ENCODE measurements at places on chromosomes 1 and 21. TPM values are rescaled to one million over a fixed set of nuclear protein-coding genes. Genes with fewer than 3 reads are reported as not detected.

Gene NT5C1A
- not detected for total RNA-seq

Gene CYP4B1
- total RNA-seq: not detected

Gene FMO2
- total RNA-seq: 0.47 TPM

Gene MATN1
- total RNA-seq: not detected

Gene RCAN3
- total RNA-seq: 9.3 TPM

Gene NCF2
- total RNA-seq: not detected

Gene KCNK1
- total RNA-seq: 0.11 TPM

Gene CTSE
- not detected for total RNA-seq

Gene FALEC
- total RNA-seq: not detected

Gene MAP10
- 3.3 TPM for total RNA-seq

Gene G0S2
- total RNA-seq: not detected

Gene ACTL8
- 0.15 TPM for total RNA-seq

Gene ADGRL2
- 270 TPM for total RNA-seq

DNA sequence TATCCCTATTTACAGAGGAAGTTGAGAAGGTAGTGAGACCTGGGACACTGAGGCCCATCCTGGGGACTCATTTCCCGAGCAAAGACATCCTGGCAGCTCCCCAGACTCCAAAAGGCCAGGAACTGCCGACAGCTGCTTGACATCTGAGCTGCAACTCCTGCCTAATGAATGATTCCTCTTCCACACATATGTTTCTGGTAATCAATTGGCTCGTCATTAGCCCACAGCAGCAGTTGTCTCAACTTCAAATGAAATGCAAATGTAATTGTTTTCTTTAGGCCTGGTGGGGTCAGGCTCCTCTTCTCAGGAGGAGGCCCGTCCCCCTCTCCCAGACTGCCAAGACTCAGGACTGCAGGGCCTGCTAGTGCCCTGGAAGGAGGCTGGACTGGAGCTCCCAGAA is 61.8 kb upstream of the DISP3 start:
- DNase-seq: no peak

GRCh38 chr1:42739753-42740700 is at the start of gene CLDN19:
Gene CLDN19, minus strand, starts transcription at chr1:42740236. Its CDS starts 173 bp downstream, at chr1:42740063.
- DNase-seq: peak; percentile 90

- DNase-seq: peak; percentile 95
These were observed at the start of gene ELF3 for GRCh38 chr1:202010180-202011015. Gene ELF3, plus strand, starts transcription at chr1:202010587. Its CDS starts 550 bp downstream, at chr1:202011137.

DNA sequence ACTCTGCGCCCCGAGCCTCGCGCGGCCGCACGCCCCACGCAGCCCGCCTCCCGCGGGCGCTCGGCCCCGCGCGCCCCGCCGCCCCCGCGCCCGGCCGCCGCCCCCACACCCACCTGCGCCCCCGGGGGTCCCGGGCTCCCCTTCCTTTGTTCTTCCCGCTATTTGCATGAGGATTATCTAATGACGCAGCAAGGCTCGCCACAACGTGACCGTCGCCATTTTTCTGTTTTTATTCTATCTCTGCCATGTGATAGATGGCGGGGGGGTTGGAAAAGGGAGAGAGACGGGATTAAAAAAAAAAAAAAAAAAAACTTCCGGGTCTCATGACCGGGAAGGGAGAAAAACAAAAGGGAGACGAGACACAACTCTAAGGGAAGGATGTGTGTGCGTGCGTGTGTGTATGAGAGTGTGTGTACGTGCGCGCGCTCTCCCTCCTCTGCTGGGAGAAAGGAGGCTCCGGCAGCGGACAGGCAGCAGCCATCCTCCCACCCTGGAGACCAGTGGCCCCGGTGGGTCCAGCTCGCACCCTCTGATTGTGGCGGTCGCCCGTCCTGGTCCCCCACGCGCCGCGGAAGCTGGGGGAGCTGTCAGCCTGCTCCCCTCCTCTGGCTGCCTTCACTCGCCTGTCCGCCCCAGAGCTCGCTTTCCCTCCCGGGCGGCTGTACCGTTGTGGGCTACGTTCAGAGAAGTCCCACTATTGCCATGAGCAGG is 80.4 kb upstream of the AK4 start:
- peak; percentile 88 for DNase-seq

- no peak for DNase-seq
These were observed 672.9 kb upstream of the PTBP2 start for GRCh38 chr1:96048572-96049212.

DNA sequence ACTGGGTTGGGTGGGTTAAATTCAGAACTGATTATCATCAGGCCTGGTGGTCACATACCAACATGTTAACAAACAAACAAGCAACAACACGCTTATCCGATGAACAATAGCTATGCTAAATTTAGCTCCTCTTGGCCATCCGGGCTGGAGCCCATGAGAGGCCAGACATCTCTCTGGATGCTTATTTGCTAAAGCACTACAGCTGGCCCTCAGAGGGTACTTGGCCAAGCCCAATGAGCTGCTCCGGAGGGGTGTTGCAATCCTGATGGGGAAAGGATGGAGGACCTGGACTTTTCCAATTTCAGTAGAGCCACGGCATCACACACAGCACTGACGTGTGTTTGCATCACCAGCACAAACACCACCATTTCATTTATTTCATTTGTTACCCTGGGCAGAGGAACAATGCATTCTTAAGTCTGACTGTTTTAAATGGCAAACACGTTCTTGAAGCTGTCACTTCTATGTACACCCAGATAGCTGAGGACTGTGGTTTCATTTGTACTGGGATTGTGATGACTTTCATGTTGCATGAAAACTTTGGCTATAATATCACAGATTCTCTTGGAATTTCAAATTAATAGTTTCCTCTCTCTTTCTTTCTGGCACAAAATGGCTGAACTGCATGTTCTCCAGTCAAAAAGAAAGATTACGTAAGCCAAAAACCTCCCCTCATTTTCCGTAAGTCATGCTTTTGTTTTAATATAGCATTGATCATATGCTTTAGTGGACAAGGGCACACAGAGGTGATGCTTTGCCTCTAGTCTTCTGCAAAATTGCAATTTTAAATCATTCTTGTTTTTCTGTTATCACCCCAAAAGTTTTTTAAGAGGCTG is 359.8 kb upstream of the KAZN start:
- no peak for DNase-seq

GRCh38 chr1:222784916-222785315 is 29.9 kb upstream of the DISP1 start:
- no peak for DNase-seq

DNA sequence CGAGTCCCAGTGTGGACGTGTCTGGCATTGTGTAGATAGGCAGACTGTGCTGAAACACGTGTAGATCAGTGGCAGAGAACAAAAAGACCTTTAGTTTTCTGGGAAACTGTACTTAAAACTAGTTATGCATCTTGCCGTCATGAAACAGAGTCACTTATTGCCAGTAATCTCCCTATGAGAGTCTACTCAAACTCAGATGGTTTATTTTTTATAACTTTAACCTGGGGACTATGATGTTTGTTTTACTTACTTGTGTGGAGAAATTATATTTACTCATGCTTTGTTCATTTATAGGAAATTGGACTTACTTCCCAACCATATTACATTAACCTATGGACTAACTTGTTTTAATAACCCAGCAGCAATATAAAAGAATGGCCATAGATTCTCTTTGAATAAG is 54.1 kb upstream of the ABCG1 start:
- no peak for DNase-seq

DNA sequence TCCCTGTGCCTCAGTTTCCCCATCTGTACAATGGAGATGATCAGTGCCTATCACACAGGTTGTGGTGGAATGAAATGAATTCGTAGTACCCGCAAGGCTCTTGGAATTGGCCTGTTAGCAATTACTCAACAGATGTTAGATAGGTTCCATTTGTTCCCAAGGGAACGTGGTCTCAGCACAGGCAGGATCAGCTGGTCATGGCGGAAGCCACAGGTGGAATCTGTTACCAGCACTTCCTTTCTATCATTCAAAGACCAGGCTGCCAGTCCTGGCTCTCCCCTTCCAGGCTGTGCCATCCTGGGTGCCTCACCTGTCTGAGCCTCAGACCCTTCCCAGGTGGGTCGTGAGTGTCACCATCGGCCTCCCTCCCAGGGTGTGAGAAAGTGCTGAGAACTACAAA is 61.5 kb downstream of the FBXO2 start:
- DNase-seq: no peak
